Globus pallidus (tissue), 1 donor: ENCODE measurements at places on chromosomes 5 and 9.
A peak's percentile ranks its signal among the peaks of the same experiment; 100 is the strongest.

DNA sequence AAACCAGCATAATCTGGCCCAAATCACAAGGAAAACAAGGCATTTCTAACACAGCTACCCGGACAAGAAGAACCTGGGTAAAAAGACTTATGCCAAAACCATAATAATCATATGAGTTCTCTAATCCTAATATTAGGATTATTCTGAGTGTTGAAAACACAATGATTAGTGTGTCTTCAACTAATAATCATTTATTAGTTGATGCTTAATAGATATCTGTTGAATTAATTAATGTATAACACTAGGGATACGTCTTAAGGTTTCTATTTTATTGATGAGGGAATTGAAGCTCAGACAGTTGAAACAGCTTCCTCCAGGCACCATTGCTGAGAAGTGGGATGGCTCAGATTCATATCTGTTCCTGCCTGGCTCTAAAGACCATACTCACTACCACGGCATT, 112.2 kb downstream of the DOCK2 start:
- DNase-seq = no peak

GRCh38 chr5:147432323-147432722, 77.5 kb downstream of the DPYSL3 start:
- no peak for DNase-seq

DNA sequence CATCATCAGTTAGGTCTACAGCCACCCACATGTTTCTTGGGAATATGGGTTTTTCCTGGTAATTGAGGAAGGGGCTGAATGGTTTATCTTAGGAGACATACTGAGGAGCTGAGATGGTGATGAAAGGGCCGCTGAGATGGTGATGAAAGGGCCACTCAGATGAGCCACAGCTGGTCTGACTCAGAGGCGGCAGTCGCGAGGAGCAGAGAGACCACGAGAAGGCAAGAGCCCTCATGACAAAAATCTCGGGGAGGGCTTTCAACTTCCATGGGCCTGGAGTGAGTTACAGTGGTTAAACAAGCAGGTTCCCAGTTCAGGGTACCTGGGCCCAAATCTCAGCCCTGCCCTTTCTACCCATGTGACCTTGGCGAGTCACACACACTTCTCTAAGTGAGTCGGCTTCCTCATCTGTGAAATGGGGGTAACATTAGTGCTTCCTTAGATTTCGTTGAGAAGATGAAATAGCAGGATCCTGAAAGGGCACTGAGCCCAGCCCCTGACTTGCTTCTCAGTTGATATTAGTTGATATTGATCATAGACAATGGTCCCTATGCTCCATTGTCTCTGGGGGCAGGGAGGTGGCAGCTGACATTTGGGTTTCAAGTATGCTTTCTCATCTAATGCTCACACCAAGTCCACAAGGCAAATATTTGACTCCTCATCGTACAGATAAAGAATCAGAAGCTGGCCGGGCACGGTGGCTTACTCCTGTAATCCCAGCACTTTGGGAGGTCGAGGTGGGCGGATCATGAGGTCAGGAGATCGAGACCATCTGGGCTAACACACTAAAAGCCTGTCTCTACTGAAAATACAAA, 169.5 kb downstream of the RGS3 start:
- no peak for DNase-seq

GRCh38 chr9:136473354-136473721, 9.5 kb downstream of the SEC16A start:
- DNase-seq = no peak

DNA sequence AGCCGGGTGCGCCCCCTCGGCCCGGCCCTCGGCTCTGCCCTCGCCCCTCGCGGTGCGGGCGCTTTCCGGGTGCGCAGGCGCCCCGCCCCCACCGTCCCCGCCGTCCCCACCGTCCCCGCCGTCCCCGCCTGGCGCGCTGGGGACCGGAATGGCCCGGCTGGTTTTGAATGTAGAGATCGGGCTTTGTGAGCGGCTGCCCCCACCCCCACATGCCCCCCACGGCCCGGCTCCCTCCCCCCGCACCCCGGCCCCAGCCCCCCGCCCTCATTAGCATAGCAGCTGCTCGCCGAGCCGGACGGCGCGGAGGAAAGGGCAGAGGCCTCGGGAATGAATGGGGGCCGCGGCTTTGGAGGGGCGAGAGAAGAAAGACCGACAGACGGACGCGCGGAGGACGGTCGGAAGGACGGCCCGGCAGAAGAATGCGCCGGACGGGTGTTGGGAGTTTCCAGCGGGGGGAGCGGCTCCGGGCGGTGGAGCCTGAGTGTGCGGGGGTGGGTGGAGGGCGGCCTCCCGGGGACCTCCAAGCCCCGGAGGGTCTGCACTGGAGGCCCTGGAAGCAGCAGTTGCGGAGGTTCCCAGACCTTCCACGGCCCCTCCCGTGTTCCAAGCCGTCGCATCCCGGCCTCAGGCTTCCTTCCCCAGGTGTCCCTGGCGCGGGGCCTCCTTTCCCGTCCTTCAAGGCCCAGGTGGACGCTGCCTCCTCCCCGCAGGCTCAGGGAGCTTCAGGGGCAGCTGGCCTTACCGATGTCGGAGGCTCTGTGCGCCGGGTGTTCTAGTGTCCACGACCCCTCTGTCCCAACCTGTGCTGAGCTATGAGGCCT, 6.0 kb downstream of the NRARP start:
- no peak for DNase-seq

GRCh38 chr5:13488254-13488931, 456.1 kb downstream of the DNAH5 start:
- no peak for DNase-seq

DNA sequence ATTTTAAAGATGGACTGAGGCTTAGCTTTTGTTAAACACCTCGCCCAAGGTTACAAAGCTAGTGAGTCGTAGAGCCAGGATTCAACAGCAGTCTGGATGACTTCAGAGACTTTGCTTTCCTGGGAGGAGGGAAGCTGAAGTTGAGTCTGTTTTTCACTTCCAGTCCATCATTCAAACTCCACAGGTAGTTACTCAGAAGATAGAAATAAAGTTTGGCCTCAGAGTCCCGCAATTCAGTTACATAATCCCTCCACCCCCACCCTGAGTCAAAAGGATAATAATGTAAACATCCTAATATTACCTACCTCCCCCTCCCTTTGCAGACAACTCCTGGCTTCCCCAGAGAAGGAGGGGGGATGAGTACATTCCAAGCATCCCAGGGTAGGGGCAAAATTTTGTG, 8.1 kb downstream of the HBEGF start:
- DNase-seq = no peak

DNA sequence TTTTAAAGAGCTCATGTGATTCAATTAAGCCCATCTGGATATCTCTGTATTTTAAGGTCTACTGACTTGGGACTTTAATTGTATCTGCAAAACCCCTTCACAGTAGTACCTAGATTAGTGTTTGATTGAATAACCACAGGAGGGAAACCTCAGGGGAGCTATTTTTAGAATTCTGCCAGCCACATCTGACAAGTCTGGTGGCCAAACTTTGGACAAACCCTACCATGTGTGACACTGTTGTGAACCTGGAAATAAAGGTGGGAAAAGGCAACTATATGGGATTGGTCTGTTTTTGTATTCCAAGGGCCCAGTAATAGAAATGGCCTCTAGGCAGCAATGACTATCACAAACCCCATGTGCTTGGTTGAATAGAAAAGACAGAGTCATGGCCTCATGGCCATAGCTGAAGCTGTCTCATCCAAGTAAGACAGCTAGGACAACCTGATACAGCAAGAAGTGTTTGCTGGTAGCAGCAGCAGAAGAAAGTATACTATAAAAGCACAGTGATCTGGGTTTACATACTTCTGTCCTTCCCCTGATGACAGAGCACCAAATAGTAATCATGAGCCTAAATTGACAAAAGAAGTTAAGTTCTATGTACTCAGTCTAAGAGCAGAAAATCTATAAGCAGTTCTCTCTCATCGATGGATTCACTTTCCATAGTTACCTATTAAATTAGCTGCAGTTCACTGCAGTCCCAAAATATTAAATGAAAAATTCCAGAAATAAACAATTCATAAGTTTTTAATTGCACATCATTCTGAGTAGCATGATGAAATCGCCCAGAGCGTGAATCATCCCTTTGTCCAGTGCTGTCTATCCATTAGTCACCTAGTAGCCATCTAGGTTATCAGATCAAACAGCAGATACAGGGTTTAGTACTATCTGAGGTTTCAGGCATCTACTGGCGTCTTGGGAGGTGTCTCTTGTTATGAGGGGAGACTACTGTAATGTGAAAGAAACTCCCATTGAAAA, 189.8 kb downstream of the ARHGAP26 start:
- no peak for DNase-seq

DNA sequence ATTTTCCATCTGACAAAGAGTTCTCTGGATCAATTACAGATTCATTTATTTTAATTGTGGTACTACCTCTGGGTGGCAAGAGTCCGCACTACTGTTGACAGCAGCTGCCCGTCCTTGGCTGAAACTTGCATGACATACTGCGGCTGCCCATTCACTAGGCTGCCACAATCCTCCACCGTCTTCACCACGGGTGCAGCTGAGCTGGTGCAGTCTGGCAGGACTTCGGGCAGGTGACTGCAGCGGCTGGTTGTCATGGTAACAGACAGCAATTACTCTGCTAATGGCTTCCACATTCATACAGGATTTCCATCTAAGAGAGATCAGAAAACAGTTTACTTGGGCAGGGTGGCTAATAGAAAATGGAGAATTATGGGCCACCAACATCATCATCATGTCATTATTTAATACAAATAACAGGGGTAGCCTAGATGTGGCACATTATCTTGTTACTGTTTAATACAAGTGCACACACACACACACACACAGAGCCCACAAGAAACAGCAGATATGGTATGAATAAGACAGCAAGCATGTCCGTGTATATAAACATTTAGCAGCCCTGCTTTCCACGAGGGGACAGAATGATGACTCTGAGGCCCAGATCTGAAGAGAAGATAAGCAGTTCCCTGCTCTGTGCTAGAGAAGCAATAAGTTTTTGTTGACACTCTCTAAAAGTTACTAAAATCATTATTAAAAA, 112.3 kb downstream of the MARCHF3 start:
- DNase-seq = no peak

GRCh38 chr5:109281136-109281690, 128.6 kb downstream of the PJA2 start:
- DNase-seq = no peak

GRCh38 chr5:127006744-127007143, 23.6 kb downstream of the MARCHF3 start:
- DNase-seq = no peak

DNA sequence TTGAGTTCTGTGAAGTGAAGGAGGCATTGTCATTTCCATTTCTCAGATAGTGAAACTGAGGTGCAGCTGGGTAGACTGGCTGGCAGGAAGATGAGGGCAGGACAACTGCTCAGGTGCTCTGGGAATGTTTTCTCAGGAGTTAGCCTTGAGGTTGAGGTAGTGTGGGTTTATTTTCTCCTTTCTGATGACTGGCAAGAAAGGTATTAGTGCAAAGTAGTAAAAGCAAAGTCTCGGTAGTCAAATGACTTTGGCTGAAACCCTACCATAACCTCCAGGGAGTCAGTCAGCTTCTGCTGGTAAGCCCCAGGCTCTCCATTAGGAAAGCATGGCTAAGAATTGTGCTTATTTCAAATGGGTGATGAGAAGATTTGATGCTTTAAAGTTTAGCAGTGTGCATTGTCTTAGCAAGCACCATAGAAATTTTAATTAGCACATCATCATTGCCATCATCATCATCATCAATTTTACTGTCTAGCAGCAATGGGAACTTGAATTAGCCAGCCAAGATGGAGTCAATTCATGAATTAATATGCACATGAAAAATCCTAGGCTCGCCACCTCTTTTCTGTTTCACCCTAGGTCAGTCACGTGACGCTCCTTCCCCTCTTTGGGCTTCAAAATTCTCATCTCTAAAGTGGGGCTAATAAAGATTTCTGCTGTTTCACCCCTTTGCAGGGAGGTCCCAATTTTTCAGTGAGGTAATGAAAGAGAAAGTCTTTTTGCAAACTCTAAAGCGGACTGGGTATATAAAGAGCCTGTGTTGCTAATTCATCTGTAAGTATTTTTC, 10.7 kb upstream of the PAPPA start:
- no peak for DNase-seq

DNA sequence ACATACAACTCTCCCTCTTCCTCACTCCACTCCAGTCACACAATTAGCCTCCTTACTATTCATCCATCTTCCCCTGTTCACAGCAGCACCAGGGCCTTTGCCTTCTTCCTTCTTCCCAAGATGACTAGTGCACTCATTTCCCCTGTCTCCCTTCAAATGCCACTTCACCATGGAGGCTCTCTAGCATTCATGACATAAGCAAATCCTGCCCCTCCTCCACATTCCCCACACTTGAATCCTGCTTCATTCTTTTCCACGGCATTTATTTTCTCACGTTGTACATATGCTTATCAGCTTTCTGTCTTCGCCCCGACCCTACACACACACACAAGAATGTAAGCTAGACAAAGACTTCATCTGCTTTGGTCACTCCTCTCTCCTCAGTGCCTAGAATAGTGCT, 133.3 kb downstream of the CDK5RAP2 start:
- no peak for DNase-seq

DNA sequence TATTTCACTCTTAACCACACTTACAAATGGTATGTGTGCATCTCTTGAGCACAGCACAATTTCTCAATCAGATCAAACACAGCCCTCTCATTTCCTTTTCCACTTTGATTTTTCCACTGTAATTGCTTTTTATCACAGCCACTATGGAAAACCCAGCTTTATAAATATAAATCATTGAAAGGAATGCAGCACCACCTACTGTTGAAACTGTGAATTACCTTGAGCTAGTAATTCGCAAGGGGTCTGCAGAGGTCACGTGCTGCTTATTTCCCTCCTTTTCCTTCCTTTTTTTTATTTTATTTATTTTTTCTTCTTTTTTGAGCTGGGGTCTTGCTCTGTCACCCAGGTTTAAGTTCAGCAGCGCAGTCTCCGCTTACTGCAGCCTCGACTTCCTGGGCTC, 76.9 kb downstream of the CDH6 start:
- peak; percentile 11 for DNase-seq

- DNase-seq = peak; percentile 14
Observed at GRCh38 chr9:13787234-13787833, 507.8 kb upstream of the MPDZ start.

- no peak for DNase-seq
Observed at GRCh38 chr9:17775656-17776055, 196.8 kb downstream of the SH3GL2 start.
